ENCODE measurements at places on chromosomes 12 and 14. TPM values are rescaled to one million over a fixed set of nuclear protein-coding genes. Genes with fewer than 3 reads are reported as not detected.

NXPH4 gene
- total RNA-seq = 1.2 TPM

COQ10A gene
- 11.1 TPM for total RNA-seq

FGD6 gene
- total RNA-seq = 8.9 TPM

FGF6 gene
- total RNA-seq = not detected

CLEC1A gene
- total RNA-seq = 12.9 TPM

All from aorta (tissue), 5 donors.